Left ventricle myocardium inferior (tissue), 1 donor: ENCODE measurements at places on chromosomes 12 and 14.

- no peak for DNase-seq
Observed at GRCh38 chr12:79769189-79769859, 78.6 kb upstream of the PAWR start.

GRCh38 chr14:68694516-68695235, 98.2 kb downstream of the ZFP36L1 start:
- no peak for DNase-seq

- DNase-seq = no peak
Observed at GRCh38 chr12:51548241-51548640, 42.8 kb upstream of the SCN8A start.

- no peak for DNase-seq
Observed at GRCh38 chr12:89372584-89373370, 20.5 kb upstream of the DUSP6 start.

GRCh38 chr12:190881-191280, 23.1 kb downstream of the SLC6A12 start:
- no peak for DNase-seq

GRCh38 chr14:80434574-80435321, 223.4 kb upstream of the DIO2 start:
- DNase-seq = no peak

GRCh38 chr12:71524626-71525025, 85.0 kb downstream of the LGR5 start:
- no peak for DNase-seq

GRCh38 chr14:91383439-91383838, 34.2 kb downstream of the CCDC88C start:
- no peak for DNase-seq

GRCh38 chr12:106386813-106387535, 29.4 kb downstream of the POLR3B start:
- DNase-seq = no peak

DNA sequence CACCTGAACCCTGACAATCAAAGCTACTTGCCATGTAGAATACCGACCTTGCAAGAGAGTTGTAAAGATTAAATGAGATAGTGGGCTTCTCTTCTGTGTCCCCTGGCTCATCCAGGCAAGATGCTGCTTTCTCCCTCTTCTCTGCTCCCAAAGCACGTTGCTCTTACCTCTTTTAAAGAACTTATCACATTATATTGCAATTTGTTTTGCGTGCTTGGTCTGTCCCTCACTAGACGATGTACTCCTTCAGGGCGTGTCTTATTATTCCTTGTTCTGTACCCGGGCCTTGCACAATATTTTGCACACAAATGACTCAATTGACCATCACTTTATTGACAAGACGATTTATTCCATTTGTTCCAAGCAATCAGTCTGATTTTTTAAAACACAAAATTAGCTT, 3.3 kb downstream of the DCN start:
- no peak for DNase-seq

DNA sequence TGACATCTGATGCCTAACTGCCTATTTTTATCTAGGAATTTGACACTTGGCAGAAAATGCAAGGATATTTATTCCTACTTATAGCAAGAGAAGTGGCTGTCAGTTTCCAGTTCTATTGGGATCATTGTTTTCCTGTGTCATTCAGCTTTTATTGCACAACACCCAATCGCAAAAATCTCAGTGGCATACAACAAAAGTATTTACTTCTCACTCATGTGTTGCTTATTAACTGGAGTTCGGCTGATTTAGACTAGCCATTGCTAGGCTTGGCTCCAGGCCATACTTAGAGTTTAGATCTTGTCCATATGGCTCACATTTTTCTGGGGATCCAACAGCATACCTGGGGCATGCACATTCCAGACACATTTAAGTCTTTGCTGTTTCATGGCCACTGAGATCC, 218.6 kb upstream of the SYT1 start:
- DNase-seq = no peak

DNA sequence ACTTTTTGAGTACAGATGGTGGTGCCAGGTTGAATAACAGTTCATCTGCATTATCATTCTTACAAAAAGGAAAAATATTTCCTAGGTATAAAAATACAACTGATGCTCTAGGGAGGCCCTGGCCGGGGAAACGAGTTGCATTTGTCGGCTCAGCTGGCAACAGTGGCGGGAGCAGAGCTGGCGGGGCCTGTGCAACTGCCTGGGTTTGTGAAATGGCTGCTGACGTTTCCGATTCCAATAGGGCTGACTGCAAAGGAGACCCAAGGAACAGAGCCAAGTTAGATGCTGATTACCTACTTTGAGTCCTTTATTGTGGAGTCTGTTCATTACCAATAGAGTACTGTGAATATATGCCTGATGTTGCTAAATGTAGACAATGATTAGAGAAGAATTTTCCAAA, 25.8 kb upstream of the PHLDA1 start:
- no peak for DNase-seq

- DNase-seq = no peak
Observed at GRCh38 chr12:53207042-53207441, at the start of gene ITGB7. TSS of gene ITGB7 (minus strand) at chr12:53207251. CDS start at chr12:53200443, 6,808 bp downstream.

- peak; percentile 47 for DNase-seq
Observed at GRCh38 chr12:130978785-130979184, 25.1 kb downstream of the ADGRD1 start.

GRCh38 chr12:54390176-54390667, 5.7 kb upstream of the ZNF385A start:
- peak; percentile 13 for DNase-seq

DNA sequence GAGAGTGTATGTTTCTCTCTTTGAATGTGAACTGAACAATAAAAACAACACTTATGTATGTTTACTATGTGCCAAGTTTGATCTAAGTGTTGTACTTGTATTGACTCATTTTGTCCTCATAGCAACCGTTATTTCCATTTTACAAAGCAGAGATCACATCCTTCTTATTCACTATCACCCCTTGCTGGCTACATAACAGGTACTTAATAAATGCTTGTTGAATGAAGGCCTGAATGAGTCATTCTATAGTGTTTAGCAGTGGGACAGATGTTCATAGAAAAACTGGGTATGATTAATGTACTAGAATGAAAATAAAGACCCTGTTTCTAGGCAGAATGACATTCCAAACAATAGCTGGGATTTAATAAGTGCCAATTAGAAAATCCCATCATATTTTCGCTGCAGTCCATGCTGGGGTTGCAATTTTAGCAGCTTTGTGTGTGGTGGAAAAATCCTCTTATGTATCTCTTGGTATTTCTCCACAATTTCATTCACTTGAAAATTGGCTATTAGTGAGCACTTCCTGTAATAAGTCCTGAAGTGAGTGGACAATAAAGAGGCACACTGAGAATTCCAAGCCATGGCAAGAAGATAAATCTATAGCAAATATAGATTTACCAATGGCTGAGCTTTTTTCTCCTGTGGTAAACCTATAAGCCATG, 86.0 kb downstream of the FAR2 start:
- no peak for DNase-seq

GRCh38 chr12:88855301-88855700, 275.0 kb upstream of the KITLG start:
- DNase-seq = no peak

- DNase-seq = no peak
Observed at GRCh38 chr12:126083926-126084325, 1018.7 kb downstream of the AACS start.

DNA sequence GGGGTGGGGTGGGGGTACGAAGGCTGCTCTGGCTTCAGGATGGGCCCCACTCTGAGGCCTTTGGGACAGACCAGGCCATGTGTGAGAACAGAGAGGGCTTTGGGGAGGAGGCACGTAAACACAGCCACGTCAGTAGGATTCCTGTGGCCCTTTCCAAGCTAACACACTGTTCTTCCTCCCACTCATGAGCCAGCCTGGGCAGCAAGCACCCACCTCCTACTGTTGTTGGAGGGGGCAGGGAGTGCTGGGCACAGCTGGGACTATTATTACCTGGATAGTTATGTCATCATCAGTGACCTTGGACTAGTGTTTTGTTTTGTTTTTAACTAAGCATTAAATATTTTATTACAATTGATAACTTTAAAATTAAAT, 5.3 kb downstream of the CHGA start:
- no peak for DNase-seq

- peak; percentile 87 for DNase-seq
Observed at GRCh38 chr14:73759183-73759713, 45.1 kb upstream of the PNMA1 start.

DNA sequence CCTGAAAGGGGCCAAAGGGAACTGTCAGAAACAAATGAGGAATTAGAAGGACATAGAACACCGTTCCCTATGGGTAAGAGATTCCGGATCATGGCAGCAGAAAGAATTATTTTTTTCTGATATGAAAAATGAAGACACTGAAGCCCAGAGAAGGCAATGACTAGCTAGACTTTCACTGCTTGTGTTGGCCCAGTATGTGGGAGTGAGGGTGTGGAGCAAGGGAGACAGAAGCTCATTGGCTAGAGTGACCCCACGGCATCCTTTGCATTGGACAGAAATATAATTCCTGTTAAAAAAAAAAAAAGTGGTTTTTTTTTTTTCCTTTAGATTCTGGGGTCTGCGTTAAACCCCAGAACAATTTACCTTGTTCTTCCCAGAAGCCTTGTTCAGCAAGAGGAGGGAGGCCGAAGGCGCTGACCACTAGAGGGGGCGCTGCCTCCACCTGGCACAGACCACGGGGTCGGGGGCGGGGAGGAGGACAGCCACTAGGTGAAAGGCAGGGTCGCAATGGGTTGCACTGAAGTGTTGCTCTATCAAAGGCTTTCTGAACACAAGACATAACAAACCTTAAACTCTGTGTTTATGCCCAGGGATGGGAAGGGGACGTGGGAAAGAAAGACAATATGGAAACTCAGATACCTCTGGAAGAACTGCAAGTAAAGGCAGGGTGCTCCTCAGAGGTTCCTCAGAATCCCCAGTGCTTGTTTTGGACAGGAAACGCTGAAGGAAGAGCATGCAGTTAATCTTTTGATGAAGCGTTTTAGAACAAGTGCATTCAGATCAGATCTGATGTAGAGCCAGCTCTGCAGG, 156.8 kb downstream of the KCNA5 start:
- peak; percentile 53 for DNase-seq

DNA sequence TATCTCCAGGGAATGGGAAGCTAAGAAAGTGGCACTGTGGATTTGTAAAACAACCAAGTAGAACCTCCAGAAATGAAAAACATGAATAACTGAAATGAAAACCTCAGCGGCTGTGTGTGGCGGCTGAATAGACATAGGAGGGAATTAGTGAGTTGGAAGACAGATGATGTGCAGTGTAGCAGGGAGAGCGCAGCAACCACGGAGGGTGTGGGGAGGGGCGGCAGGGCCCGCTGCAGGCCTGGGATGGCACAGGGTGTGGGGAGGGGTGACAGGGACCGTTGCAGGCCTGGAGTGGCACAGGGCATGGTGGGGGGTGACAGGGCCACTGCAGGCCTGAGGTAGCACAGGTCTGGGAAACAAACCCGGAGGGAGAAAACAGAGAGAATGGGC, 51.1 kb downstream of the BEGAIN start:
- peak; percentile 1 for DNase-seq

- no peak for DNase-seq
Observed at GRCh38 chr12:91620992-91621391, 438.4 kb upstream of the DCN start.

DNA sequence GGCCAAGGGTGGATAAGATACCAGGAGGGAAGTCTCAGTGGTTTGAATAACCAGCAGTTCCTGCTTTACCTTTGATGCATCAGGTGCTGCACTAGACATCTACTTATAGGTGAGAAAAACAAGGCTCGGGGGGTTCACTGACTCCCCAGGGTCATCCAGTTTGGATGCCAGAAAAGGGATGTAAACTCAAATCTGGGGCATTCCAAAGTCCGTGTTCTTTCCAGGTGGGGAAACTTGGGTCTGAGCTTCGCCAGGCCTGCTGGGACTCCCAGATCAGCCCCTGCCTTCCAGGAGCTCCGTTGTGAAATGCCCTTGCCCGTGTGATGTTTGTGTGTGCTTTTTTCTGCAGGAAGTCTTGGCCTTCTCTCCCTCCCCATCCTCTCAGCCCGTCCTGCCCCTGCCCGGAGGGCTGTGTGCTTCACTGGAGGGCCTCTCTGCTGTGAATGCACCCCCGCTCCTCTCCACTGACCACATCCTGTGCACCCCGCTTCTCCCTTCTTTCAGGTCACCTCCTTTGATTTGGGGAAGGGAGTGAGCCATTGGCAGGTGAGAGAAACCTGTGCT, 42.1 kb downstream of the TSPAN9 start:
- DNase-seq = no peak

GRCh38 chr14:103862393-103862782, 15.0 kb upstream of the PPP1R13B start:
- DNase-seq = no peak

- no peak for DNase-seq
Observed at GRCh38 chr14:74739293-74740030, 23.7 kb upstream of the YLPM1 start.

GRCh38 chr14:78674820-78675219, 504.6 kb downstream of the NRXN3 start:
- no peak for DNase-seq
